ENCODE measurements at places on chromosomes 1 and 21. TPM values are rescaled to one million over a fixed set of nuclear protein-coding genes. Genes with fewer than 3 reads are reported as not detected.

The LIPI gene
- not detected for total RNA-seq

The PCBP3 gene
- 1.1 TPM for total RNA-seq

The KRTAP23-1 gene
- total RNA-seq, result not detected

The ADAMTS5 gene
- not detected for total RNA-seq

The CHODL gene
- not detected for total RNA-seq

The CR2 gene
- total RNA-seq, result not detected

The TMPRSS15 gene
- not detected for total RNA-seq

The CFHR1 gene
- total RNA-seq, result 0.24 TPM

The THEM5 gene
- total RNA-seq, result not detected

The FAM72D gene
- 6.3 TPM for total RNA-seq

The PGLYRP3 gene
- not detected for total RNA-seq

The LCE2A gene
- total RNA-seq, result not detected

The RUNX3 gene
- total RNA-seq, result 5.3 TPM

The HAPLN2 gene
- total RNA-seq, result 0.14 TPM

The NOL9 gene
- 3.3 TPM for total RNA-seq

The CCDC185 gene
- total RNA-seq, result not detected

The IVL gene
- not detected for total RNA-seq

The UAP1 gene
- total RNA-seq, result 31.1 TPM

The ESPN gene
- 0.32 TPM for total RNA-seq

The LCE2B gene
- not detected for total RNA-seq

The OR10Z1 gene
- total RNA-seq, result not detected

The HAO2 gene
- total RNA-seq, result not detected

The SH3BGR gene
- 0.65 TPM for total RNA-seq

The PCSK9 gene
- 4.4 TPM for total RNA-seq

The RIPPLY3 gene
- total RNA-seq, result 0.64 TPM

The TFAP2E gene
- 0.55 TPM for total RNA-seq

The VAMP4 gene
- total RNA-seq, result 4.8 TPM

The B3GALT2 gene
- not detected for total RNA-seq

The RPE65 gene
- not detected for total RNA-seq

The VSIG8 gene
- total RNA-seq, result 0.07 TPM

The OR2T6 gene
- not detected for total RNA-seq

The RBP7 gene
- 6.3 TPM for total RNA-seq

The KIRREL1 gene
- 31.3 TPM for total RNA-seq

The BCAR3 gene
- 58.1 TPM for total RNA-seq

The GBP6 gene
- total RNA-seq, result not detected

The KCNH1 gene
- 2.4 TPM for total RNA-seq

The FALEC gene
- total RNA-seq, result not detected

The EDEM3 gene
- total RNA-seq, result 8.4 TPM

The CFAP107 gene
- total RNA-seq, result not detected

The ASCL5 gene
- not detected for total RNA-seq

The LBR gene
- total RNA-seq, result 27.0 TPM

Data from A549 treated with RU486 at 1 μM for 4 hours (cell line).